ENCODE measurements at places on chromosomes 12 and 14.
A peak's percentile ranks its signal among the peaks of the same experiment; 100 is the strongest.

DNA sequence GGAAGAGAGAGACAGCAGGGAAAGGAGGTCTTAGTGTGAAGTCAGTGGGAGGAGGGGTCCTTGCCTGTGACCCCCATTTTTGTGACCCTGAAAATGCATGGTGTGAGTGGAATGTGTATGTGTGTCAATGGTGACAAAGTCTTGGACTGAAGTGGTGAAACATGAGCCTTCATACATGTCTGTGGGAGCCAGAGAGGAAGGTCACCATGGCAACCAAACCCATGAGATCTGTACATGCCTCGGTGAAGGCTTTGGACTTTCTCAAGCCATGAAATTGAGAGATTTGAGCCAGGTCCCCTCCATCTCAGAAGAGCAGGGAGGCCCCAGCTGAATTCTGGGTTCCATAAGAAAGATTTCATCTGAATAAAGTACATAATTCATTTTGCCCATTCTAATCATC lies 108.7 kb downstream of the TTC8 start:
- no peak for DNase-seq

GRCh38 chr14:86035882-86036281 lies 505.9 kb downstream of the FLRT2 start:
- peak; percentile 34 for DNase-seq

DNA sequence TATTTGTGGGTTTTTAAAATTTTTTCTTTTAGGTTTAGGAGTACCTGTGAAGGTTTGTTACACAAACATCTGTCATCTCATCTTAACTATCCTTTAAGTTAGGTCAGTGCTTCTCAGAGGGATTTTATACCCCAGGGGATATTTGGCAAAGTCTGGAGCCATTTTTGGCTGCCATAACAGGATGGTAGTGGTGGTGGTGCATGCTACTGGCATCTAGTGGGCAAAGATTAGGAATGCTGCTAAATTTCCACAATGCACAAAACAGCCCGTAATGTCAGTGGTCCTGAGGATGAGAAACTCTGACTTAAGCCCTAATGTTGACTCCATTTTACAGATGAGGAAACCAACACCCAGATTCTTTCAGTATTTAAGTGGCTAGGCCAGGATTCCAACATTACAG lies 85.2 kb upstream of the MYF6 start:
- DNase-seq: no peak

DNA sequence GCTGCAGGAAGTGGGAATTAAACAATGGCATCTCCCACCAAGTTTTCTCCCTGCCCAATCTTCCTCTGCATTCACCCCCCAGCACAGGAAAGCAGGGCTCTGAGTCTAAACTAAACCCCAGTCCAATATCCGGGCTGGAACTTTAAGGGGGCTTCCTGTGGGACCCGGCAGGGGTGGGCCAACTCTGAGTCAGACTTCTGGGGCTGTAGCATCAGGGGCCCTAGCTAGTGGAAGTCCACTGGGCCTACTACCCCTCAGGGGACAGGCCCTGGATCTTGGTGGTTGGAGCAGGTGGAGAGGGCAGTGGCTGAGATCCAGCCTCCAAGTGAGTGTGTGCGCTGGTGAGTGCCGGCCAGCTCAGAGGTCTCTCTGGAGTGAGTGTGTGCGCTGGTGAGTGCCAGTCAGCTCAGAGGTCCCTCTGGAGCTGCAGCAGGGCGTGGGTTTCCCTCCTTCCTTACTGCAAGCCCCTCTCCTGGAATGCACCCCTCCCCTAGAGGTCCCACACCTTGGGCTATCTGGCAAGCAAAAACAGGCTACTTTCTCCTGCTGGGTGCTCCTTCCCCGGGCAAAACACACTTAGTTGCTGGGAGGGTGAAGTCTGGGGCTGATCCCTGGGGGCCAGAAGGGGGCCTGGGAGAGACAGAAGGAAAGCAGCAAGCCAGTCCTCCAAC lies 5.6 kb upstream of the LHX5 start:
- no peak for DNase-seq

DNA sequence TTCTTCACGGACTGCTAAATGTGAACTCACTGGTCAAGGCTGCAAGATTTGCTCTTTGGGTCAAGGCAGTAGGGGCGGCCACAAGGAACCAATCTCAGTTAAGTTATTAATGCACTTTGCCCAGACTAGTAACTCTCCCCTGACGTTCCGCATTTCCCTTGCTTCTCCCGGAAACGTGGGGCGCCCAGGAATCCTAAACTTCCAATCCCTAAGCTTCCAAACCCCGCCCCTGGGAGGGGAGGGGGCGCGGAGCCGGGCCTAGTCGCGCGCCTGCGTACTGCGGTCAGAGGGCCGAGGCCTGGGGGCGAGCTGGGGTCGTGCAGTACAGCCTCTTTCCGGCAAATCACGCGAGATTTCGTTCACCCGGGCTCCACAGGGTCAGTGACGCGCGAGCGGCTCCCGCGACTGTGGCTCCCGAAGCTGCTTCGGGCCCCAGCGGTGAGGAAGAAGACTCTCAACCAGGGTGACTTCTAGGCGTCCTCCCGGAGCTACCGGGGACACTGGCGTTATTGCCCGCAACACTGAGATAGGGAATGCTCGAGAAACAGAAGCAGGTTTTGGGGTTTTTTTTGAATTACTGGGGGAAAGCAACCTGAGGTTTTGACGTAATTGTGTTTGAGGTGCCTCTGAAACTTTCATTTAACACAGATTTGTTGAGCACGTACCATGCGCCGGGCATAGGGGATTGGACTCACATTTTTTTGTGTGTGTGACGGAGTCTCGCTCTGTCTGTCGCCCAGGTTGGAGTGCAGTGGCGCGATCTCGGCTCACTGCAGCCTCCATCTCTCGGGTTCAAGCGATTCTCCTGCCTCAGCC lies at the start of gene PTGR2:
PTGR2 (plus strand) TSS at position 265 of the 816 bp plus-strand sequence. CDS start 7,032 bp downstream, outside the sequence.
- peak; percentile 89 for DNase-seq

- DNase-seq: no peak
Observed at GRCh38 chr12:162467-163307, 51.3 kb downstream of the SLC6A12 start.

- DNase-seq: no peak
Observed at GRCh38 chr14:92917041-92917940, 5.7 kb upstream of the CHGA start.

DNA sequence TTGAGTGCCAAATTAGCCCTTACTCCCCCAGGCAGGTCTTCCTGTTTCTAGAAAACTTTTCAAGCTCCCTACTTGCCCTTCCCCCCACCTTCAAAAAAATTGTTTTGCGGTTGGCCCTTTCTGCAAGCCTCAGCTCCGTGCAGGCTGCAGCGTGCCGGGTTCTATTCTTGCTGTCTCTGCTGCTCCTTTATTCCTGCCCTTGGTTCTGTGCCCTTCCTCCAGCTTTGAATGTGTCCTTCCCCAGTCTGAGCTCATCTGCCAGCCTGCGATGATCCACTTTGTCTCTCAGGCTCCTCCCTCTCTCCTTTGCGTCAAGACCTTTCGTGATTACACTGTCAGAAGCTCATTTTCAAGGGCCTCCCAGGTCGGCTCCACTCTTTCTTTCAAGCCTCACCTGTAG lies 98.6 kb downstream of the IRF2BPL start:
- DNase-seq: peak; percentile 85

- DNase-seq: no peak
Observed at GRCh38 chr14:87014856-87015255, 978.1 kb downstream of the GALC start.

DNA sequence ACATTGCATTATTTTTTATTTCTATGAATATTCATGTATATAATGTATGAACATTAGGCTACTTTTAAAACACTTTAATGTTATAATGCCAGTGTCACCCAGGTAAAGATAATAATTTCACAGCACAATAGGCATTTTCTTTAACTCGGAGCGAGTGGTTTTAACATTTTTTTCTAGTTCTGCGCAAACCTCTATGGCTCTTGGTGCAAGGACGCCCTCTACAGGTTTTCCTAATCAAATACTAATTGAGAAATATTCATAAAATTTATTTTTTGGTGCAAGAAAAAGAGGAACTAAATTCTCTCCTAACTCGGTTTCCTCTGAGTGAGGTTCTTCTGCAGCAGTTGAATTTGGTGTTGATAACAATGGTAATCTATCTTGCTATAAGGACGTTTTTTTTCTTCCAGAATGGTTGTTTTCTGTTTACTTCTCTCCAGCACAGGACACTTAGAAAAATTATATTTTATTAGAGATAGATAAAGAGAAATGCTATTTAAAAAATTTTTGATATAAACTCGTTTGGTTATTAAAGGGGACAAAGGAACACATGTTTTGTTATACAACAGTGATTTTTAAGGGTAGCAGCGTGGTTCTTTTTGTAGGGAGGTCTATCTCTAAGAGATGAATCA lies 2.4 kb upstream of the WIF1 start:
- DNase-seq: peak; percentile 51
